Activated CD4-positive, alpha-beta T cell treated with anti-CD3 and anti-CD28 coated beads for 24 hours (primary cell): ENCODE measurements at places on chromosomes 12 and 14.

GRCh38 chr14:102951799-102952198 lies 29.3 kb downstream of the AMN start:
- DNase-seq, result no peak

GRCh38 chr14:24665440-24665991 lies 31.5 kb upstream of the GZMB start:
- no peak for DNase-seq

DNA sequence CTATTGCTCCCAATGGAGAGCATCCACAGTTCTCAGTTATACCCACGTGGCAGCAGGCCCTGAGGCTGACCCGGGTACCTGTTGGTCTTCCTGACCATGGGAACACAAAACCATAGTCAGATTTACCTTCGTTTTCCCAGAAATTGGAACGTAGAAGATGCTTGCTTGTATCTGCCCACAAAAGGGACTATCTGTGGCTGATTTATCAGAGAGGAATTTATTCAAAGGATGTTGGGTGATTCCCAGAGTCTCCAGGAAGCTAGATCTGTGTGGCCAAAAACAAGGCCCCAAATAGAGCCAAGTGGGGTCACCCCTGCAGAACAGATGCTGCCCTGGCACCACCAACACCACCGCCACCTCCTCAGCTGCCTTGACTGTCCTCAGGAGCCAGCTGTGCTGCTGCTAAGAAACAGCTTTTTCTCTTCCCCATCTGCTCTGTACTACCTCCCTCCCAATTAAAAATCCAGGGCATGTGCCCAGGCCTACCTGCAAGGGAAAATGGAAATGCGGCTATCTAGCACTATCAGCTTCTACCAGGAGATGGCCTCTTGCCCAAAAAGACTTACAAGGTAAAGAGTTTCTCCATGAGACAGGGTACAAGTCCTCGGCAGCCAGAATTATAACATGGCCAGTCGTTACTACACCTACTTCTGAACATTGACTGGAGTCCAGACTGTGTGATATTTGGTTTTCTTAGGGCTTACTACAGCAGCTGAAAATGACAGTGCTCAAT lies 128.6 kb upstream of the PLEKHG7 start:
- no peak for DNase-seq

DNA sequence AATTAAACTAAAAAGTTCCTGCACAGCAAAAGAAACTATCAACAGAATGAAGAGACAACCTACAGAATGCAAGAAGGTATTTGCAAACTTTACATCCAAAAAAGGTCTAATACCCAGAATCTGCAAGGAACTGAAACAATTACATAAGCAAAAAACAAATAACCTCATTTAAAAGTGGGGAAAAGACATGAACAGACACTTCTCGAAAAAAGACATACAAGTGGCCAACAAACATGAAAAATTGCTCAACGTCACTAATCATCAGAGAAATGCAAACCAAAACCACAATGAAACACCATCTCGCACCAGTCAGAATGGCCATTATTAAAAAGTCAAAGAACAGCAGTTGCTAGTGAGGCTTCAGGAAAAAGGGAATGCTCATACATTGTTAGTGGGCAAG lies 15.2 kb downstream of the PDE6H start:
- no peak for DNase-seq

- no peak for DNase-seq
These were observed 8.0 kb upstream of the ANKRD9 start for GRCh38 chr14:102517392-102518062.
